Inflammatory macrophage (primary cell): ENCODE measurements at places on chromosomes 2 and 18.

DNA sequence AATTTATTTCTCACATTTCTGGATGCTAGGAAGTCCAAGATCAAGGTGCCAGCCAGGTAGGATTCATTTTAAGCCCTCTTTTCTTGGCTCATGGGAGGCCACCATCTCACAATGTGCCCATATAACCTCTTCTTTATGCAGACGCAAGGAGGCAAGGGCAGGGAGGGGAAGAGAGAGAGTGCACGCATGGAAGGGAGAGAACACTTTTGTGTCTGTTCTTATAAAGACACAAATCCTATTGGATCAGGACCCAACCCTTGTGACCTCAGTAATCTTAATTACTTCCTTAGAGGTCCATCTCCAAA, 32.5 kb downstream of the CMPK2 start:
- DNase-seq, result no peak

DNA sequence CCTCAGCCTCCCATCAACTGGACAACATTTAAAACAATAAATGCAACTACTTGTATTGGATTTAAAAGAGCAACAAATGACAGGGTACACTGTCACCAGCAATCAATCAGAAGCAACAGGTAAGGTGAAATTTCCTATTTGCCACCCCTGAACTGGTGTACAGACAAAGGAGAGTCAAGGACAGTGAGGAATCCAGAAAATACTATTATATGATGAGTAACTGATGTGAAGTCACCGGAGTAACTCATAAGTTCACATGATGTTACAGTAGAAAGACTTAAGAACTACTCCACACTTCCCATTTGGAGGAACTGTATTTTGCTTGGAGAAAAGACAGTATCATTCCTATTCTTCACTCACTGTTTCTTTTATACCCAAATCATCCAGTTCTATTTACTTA, 4.1 kb upstream of the STAT1 start:
- DNase-seq, result peak; percentile 29

DNA sequence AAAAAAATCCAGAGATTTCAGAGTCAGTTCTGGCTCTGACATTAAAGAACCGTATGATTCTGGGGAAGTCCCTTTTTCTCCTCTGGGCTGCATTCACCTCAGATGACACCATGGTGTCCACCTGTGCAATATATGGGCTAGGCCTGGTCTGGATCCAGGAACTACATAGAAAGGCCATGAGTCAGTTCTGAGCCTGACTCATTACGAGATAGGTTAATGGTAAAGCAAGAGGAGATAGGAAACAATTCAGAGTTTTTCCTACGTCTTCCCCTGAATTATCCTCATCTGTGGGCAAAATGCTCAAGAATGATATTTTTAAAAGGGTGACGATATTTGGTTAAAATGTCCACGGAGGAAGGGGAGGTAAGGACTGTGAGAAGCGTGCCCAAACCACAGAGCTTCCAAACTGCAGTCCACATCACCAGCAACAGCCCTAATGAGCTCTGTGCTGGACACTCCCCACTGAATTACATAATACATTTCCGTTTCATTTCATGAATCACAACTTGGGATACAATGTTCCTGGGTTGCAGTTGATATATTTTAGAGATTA, 180.1 kb upstream of the OSR1 start:
- no peak for DNase-seq

DNA sequence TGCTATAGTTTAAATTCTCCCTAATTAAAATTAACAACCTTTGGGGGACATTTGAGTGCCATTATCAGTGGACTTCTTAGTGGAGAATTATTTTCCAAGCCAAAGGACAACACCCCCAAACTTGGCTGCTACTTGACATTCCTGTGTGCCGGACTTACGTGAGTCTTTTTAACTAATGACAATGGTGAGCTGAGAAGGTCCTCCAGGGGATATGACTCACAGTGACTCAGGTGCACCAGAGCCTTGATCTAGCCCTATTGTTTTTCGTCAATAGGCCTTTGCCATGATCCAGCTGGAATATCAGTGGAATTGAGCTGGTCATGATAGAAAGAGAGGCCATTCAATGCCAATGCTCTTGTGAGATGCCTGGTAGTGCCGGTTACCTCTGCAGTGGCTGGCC, 118.1 kb upstream of the CXCR4 start:
- DNase-seq, result no peak

- DNase-seq, result no peak
Observed at GRCh38 chr2:106105151-106105922, 88.8 kb downstream of the UXS1 start.

DNA sequence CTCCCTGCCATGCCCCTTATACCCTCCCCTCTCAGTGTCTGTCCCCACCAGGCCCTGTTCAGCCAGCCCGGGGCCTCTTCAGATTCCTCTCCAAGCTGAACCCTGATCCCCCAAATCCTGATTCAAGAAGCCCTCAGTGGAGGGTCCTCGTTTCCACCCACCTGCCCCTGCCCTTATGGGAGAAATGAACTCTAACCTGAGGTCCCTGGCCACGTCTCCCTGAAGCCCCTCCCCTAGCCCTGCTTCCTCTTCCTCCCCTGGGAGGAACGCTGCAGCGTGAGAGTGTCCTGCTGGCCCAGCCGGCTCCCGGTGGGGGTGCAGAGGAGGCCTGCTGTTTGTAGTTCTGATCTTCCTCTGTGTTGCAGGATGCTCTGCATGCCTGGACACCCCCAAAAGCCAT, 56.7 kb upstream of the GLI2 start:
- DNase-seq, result no peak

DNA sequence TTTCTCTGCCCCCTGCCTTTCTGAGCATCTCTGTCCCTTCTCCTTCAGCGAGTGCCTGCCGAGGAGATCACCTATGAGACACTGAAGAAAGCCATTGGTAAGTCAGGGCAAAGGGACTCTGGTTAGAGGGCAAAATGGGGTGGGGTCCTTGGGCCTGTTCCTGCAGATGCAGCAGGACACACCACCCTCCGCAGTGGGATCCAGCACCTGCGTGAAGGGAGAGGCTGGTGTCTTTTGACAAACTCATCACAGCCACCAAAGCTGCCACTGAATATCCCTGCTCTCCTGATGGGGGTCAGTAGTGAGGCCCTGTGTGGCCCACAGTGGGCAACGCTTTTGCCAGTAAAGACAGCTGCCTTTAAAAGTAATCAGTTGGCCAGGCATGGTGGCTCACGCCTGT, 18.7 kb downstream of the POMC start:
- DNase-seq, result no peak

DNA sequence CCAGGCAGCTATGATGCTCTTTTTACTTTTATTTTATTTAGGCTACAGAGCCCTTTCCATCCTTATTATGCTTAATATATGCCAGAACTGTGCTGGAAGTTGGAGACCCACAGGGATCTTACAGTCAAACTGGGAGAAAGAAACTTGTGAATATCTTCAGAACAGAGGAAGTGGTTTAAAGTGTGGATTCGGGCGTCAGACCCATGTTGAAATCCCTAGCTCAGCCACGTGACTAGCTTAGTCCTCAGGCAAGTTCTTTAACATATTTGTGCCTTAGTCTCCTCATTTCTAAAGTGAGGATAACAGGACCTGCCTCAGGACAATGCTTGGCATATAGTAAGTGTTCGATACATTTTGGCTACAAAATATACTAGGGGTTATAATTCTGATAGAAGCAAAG, 59.1 kb downstream of the MAP3K20 start:
- DNase-seq, result peak; percentile 57

- DNase-seq, result no peak
Observed at GRCh38 chr2:28269019-28269784, 123.5 kb upstream of the FOSL2 start.

DNA sequence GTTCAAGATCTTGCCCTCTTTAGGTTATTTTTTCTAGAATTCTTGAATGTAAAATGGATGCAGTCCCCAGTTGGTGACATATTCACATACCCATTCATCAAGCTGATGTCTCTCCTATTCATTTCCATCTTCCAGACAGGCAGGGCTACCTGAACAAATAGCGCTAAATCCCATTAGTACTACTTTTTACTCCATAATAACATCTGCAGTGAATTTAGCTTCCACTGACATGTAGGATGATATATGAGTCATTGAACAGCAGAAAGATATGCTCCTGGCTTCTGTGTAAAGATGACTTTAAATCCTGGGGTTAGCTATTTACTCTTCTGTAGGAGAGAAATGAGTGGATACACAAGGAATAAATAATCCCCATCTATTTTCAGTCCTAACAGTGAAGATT, 194.7 kb downstream of the RND3 start:
- DNase-seq, result no peak

DNA sequence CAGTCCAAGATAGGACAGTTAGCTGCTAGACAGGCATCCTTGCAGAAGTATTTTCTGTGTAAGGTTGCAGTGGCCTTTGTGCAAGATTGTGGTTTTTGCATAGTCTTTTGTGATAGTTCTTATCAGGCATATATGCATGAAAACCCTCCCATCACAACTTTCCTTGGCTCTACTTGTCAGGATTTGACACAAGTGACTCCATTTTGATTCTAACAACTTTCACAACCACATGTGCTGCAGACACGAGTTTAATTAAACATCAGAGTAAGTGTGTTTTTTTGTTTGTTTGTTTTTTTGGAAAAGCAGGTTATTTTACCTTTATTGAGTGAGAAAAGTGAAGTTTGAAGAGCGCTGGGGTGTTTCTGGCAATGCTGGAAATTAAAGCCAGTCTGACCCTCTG, 902.0 kb upstream of the GCFC2 start:
- no peak for DNase-seq

DNA sequence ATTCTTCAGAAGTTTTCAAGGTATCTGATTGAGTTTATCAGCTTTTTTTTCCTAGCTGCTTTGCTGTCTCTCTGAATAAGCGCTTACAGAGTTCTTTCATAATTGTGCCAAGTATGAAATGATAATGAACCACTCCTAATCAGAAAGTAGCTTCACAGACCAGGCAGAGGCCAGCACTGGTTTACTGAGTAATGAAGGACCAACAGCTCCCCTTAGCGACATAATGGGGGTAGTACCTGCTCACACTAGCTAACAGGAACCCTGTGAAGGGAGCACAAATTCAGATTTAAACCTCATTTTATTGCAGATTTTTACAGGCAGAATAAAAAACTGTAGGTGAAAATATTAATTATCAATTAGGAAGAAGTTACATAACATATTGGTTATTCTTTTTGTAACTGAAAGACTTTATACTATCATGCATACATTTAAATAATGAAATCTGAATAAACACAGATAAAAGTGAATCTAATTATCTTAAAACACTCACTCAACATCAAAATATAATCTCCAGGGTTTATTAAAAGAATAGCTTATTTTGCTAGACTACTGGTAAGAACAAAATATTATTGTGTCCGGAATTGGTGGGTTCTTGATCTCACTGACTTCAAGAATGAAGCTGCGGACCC, 53.7 kb upstream of the LRRC30 start:
- DNase-seq, result peak; percentile 23

GRCh38 chr2:219551441-219552381, 7.9 kb downstream of the TMEM198 start:
- no peak for DNase-seq

DNA sequence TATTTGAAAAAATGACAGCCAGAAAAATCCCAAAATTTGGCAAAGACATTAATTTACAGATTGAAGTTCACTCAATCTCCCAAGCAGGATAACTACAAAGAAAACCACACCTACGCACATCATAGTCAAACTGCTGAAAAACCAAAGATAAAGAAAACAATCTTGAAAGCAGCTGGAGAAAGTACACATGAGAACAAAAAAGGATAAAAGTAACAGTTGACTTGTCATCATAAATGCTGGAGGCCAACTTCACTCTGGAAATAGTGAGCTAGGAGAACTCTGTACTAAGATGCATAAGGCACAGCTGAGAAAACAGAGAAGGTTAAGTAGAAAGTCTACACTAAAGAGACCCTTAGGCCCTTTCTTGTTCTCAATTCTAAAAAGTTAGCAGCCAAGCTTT, 73.1 kb downstream of the TLK1 start:
- no peak for DNase-seq

- DNase-seq, result no peak
Observed at GRCh38 chr18:62152844-62153243, 34.0 kb downstream of the PIGN start.

- DNase-seq, result no peak
Observed at GRCh38 chr2:150046810-150047209, 440.7 kb downstream of the RND3 start.

- no peak for DNase-seq
Observed at GRCh38 chr2:203340791-203341487, 12.7 kb downstream of the ABI2 start.

- DNase-seq, result no peak
Observed at GRCh38 chr18:74797577-74798151, 200.0 kb downstream of the ZNF407 start.

DNA sequence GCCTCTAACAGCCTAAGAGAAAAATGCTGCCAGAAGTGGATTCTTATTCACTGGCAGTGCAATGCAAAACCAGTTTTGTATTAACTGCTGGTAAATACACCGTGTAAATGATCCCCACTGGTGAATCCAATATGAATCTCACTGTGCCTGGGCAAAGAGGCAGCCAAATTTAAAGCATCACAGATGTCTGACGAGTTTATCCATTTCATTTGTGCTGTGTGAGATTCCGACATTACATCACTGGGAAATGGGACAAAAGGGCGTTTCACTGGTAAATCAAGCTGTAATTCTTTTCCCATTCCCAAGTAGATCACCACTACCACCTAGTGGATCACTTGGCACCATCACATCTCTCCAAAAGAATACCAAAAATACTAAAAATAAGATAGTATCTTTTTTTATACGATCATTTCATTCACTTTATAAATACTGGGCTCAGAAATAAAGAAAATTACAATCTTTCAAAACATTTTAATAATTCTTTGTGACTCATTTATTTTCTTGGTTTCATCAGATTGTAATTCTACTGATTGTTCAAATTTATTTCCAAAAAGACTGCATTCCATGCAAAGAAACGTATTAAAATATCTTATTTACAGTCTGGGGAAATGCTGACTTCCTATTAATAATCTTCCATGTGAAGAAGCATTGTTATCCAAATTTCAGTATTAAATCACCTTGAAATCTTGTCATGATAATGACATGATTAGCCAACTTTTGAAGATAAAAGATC, 125.6 kb downstream of the GRB14 start:
- DNase-seq, result no peak

DNA sequence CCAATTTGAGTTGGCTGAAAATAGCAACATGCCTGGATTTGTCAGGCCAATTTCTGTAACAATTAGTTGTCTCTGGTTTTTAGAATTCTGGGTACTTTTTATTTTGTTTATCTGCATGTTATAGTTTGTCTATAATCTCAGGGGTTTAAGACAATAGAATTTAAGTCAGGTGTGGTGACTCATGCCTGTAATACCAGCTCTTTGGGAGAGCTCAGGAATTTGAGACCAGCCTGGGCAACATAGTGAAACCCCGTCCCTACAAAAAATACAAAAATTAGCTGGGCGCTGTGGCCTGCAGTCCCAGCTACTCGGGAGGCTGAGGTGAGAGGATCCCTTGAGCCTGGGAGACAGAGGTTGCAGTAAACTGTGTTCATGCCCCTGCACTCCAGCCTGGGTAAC, 114.4 kb upstream of the GLS start:
- no peak for DNase-seq

GRCh38 chr2:62443886-62444285, 62.1 kb downstream of the TMEM17 start:
- DNase-seq, result no peak

DNA sequence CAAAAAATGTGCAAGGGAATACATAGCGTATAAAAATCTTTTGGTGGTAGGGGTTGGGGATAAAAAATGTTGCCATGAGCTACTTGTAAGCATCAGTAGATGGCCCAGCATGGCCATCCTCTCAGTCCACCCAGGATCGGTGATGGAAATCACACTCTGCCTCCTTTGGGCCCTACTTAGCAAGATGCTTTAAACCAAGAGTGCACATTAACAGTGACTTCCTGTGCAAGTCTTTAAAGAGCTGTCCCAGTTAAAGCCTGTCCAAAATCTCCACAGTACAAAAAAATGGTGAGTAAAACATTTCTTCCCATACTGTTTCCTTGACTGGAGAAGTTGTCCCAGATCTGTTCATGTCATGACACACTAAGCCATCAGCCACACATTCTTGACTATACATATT, 18.0 kb downstream of the ANKRD44 start:
- no peak for DNase-seq
